HT-29 (cell line): ENCODE measurements at places on chromosomes 11 and 22.

GRCh38 chr11:94449437-94449836, 44.2 kb downstream of the MRE11 start:
- DNase-seq = peak; percentile 18

- no peak for DNase-seq
Observed at GRCh38 chr22:50705219-50705691, 32.6 kb downstream of the SHANK3 start.

- DNase-seq = no peak
Observed at GRCh38 chr11:88433536-88434230, 96.1 kb upstream of the CTSC start.

GRCh38 chr22:42473484-42474193, 41.4 kb upstream of the NFAM1 start:
- DNase-seq = peak; percentile 78

- DNase-seq = no peak
Observed at GRCh38 chr11:33946930-33947329, 55.1 kb upstream of the LMO2 start.

DNA sequence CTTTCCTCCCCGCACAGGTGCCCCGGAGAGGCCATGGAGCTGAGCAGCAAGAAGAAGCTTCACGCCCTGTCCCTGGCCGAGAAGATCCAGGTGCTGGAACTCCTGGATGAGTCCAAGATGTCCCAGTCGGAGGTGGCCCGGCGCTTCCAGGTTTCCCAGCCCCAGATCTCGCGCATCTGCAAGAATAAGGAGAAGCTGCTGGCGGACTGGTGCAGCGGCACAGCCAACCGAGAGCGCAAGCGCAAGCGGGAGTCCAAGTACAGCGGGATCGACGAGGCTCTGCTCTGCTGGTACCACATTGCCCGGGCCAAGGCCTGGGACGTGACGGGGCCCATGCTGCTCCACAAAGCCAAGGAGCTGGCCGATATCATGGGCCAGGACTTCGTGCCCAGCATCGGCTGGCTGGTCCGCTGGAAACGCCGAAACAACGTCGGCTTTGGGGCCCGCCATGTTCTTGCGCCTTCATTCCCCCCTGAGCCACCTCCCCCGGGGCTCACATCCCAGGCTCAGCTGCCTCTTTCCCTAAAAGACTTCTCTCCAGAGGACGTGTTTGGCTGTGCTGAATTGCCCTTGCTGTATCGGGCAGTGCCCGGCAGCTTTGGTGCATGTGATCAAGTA, 1.3 kb downstream of the TIGD3 start:
- DNase-seq = no peak

DNA sequence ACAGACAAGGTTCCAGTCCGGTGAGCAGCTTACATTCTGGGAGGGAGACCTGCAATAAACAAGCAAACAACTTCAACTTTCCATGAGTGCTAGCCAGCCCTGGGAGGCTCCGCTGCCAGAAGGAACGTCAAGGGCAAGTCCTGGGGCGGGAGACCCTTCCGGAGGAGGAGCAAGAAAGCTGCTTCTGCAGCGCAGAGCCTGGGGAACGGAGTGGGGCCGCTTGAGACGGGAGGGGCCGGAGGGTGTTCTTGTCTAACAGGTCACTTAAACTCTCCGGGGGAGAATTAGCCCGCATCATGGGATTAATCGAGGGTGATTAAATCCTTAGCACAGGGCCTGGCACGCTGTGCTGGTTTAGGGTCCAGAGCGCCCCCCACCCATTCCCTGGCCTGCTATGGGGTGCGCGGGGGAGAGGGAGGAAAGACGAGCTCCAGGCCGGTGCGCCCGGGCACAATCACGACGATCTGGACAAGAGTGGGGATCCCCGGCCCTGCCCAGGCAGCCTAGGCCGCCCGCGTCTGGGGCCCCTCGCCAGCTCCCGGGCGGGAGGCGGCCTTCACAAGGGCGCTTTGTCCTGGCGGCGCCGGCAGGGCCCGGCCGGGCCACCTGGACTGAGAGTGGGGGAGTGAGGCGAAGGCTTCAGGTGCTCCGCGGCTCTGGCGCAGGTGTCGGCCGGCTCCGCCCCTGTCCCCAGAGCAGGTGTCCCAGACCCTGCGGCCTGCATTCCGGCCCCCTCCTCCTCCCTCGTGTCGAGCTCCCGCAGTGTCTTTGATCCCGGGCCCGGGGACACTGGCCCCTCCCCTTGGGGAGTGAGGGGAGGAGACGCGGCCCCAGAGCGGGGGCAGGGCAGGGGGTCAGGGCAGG, 663 bp upstream of the LARGE2 start:
- peak; percentile 81 for DNase-seq

GRCh38 chr11:47061429-47062178, 115.1 kb downstream of the ARFGAP2 start:
- DNase-seq = no peak

GRCh38 chr22:35930933-35931332, 97.7 kb downstream of the RBFOX2 start:
- DNase-seq = peak; percentile 53

DNA sequence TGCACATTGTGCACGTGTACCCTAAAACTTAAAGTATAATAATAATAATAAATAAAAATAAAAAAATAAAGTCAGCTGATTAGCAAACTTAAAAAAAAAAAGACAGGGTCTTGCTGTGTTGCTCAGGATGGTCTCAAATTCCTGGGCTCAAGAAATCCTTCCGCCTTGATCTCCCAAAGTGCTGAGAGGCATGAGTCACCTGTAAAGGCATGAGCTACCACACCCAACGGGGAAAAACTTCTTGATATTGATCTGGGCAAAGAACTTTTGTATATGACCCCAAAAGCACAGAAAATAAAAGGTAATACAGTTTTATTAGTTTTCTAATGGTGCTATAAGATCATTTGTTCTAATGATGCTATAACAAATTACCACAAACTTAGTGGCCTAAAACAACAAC, 46.1 kb downstream of the ENTHD1 start:
- no peak for DNase-seq

DNA sequence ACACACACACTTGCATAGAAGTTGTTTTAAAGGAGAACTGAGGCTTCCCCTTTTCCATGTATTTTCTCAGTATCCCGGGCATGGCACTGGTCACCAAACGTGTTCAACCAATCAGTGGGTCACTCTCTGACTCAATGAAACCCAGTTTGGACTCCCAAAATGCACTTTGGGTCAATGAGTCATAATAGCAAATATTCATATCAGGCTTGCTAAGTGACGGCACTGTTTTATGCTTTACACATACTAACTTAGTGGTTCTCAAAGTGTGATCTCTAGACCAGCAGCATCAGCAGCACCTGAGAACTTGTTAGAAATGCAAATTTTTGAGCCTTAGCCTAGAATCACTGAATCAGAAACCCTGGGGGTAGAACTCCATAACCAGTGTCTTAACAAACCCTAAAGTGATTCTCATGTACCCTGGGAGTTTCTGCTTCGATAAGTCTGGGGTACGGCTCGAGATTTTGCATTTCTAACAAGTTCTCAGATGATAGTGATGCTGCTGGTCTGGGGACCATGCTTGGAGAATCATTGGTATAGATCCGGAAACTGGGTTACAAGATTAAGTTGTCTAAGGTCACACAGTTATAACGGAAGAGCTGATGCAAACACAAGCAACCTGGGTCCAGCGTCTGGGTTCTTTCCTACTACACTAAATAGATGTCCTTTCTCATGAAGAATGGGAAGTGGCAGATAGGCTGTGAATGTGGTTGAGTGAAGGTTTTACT, 35.6 kb downstream of the ETS1 start:
- DNase-seq = no peak

GRCh38 chr11:34825315-34825669, 90.9 kb downstream of the APIP start:
- no peak for DNase-seq

DNA sequence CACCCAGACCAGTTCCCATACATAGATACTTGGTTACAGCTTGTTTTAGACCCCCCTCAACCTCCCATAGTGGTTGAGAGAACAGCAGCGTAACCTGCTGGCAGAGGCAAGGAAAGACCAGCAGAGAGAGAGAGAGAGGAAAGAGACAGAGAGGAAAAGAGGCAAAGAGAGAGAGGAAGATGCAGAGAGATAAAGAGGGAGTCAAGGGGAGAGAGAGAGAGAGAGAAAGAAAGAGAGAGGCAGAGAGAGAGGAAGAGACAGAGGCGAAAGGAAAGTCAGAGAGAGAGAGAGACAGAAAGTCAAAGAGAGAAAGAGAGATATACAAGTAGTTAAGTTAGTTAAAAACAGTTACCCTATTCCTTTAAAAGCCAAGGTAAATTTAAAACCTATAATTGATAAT, 52.5 kb downstream of the NEU3 start:
- DNase-seq = no peak

GRCh38 chr11:61791737-61792309, 576 bp downstream of the TMEM258 start:
- DNase-seq = peak; percentile 94

DNA sequence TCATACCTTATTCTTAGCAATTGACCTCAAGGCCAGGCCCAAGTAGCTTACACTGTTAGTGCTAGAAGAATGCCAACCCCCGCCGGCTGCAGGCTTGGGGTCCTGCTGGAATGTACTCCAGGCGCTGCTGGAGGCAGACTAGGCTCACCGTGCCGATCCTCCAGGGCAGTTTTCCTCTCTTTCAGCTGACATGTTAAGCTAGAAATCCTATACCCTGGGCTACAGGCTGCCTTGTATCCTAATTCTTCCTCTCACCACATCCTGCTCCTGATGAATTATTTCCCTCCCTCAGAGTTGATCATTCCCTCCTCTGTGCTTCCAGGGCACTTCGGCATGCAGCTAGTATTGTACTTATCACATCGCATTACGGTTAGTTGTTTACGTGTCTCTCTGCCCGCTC, 3.4 kb downstream of the SPTBN2 start:
- DNase-seq = no peak

- peak; percentile 78 for DNase-seq
Observed at GRCh38 chr11:65078151-65078550, 5.7 kb downstream of the CDCA5 start.

GRCh38 chr11:111059726-111060125, 185.8 kb upstream of the POU2AF2 start:
- DNase-seq = no peak

- no peak for DNase-seq
Observed at GRCh38 chr22:49087198-49087597, 740.5 kb downstream of the BRD1 start.

DNA sequence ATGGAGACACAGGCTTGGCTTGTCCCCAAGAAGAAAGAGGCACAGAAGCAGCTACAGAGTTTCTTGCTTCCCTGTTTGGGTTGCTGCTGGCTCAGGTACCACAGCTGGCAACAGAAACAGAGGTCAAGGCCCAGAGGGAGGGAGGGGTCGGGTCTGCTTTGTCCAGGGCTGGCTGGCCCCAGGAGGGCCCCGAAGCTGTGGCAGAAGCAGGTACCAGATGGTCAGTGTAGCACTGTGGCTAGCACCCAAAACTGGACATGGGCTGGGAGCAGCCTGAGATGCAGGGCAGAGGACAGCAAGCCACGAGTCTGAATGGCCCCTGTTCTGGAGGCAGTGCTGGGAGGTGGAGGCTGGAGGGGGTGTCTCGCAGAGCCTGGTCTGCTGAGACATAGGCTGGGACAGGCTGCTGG, 52.3 kb upstream of the CCDC188 start:
- DNase-seq = no peak

DNA sequence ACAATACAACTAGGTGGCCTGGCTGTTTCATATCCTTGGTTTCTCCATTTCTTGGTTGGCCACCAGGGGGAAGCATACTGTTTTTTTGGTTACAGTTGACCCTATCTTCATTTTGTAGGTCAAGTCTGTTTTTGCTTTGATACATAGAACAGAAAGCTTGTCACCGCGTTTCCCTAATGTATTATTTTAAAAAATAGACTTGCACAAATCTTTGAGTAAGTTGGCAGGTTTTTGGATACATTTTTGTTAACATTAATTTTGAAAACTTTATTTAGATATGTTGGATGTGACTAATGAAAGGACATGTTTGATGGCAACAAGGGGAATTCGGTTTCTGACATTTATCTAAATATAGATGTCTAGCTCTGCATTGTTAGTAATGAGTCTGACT, 3.0 kb downstream of the NCR3LG1 start:
- peak; percentile 88 for DNase-seq

DNA sequence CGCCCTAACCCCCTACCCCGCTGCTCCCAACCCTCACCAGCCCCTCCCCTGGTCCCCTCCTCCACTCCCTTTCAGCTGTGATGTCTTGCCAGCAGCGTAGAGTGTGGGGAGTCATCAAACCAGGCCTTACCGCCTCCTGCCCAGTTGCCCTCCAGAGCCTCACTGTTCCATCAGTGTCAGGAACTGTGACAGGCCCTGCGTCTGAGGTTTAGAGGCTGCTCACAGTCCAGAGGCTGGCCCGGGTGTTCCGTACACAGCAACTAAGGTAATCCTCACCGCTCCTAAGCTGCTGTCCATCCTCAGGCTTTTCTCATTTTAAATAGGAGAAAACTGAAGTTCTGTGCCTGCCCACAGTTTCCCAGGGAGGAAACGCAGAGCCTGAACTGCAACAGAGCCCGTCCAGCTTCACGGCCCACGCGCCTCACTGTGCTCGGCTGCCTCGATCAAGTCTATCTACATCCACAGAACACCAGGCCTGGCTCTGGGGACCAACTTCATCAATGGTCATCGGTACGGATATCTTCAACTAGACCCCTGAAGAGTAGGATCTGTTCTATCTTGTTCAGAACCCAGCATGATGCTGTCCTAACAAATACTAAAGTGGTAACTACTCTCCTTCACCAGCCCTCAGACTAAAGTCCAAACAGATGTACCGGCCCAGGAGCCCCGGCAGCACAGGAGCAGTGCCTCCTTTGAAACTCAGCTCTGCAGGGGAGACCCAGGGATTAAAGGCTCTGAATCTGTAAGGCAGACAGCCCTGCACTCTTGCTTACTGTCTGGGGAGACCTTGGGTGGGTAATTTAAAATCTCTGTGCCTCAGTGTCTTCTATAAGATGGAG, 10.3 kb downstream of the VPS37C start:
- DNase-seq = no peak

- DNase-seq = no peak
Observed at GRCh38 chr11:44627911-44628729, 62.7 kb downstream of the CD82 start.

- DNase-seq = no peak
Observed at GRCh38 chr11:89361734-89362133, 129.4 kb downstream of the NOX4 start.
